ENCODE measurements at places on chromosomes 5 and 9.

DNA sequence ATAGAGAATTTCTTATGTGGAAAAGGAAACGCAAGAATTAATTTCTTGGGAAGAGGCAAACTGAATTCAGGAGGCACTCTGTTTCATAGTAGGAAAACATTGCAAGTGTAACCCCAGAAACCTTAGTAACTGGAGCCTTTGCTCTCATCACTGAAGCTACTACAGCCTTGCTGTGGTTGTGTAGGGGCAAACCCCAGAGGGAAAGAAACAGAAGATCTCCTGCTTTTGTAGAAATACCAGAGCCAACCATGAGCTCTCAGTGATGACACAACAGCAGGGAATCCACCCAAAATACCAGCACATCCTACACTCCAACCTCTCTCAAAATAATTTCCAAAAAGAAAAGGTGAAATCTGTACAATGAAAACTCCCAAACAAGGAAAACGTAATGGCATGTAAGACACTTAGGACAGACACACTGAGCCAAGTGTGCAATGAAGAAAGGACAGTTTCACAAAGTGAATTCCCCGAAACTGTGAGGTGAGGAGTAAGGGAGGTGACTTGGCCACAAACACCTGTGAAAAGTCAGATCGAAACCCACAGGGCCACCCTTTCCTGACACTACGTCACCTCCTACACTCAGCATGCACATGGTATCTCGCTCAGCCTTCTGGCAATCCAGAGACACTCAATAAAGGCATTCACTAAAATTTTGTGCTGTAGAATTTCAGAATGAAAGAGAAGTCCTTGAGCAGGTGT is 8.5 kb upstream of the ACSL6 start:
- DNase-seq, result no peak

DNA sequence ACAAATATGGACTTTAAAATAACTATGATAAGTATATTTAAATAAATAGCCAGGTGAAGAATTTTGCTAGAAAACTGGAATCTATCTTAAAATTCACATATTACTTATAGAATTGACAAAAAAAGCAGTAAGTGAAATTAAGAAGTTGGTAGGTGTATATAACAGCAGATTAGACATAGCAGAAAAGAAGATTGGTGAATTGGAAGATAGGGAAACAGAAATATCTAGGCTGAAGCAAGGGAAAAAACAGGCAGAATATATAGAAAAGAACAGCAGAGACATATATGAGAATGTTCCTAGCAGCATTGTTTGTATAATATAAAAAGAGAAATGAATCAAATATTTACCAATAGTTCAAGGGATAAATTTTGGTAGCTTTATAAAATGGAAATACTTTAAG is 294.9 kb downstream of the TMEM232 start:
- DNase-seq, result no peak

- DNase-seq, result no peak
These were observed 2019.5 kb upstream of the NUDT12 start for GRCh38 chr5:105581988-105582690.

DNA sequence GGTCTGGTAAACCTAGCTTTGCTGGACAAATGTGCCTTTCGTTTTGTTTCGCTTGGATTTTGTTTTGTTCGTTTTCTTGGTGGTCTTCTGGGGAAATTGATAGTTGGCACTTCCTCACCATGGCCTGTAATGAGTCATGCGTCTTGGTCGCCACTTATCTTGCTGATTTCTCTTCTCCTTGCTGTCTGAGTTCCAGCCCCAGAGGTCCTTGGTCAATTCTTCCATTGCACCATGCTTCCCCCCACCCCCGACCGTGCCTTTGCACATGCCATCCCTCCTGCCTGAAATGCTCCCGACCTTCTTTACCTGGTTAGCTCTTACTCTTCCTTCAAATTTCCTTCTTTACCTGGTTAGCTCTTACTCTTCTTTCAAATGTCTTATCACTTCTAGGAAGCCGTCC is 168.7 kb upstream of the MSX2 start:
- DNase-seq, result no peak

DNA sequence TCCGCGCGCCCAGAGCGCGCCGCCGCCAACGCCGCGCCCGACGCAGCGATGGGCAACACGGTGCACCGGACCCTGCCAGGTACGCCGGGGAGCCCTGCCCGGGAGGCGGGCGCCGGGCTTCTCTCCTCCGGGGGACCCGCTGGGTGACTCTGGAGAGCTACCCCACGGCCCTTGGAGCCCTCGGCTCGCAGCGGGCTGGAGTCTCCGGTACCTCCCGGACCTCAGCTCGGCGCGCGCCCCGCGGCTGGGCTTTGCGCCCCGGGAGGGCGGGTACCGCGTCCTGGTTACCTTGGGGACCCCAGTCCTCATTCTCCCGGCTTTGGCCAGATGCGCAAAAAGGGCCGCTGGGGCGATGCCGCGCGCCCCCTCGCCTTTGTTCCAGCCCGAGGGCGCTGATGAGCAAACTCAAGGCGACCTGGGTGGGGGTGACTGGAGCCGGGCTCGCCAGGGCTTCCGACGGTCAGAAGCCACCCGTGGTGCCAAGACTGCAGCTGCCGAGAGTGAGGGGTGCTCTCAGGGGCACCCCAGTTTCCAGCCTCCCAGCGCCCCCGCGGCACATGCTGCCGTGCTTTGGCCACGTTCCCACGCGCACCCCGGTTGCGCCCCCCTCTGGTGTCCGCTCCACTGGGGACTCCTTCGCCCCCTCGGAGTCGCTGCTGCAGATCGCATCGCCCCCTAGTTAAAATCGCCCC is 442 bp downstream of the NEURL1B start:
- no peak for DNase-seq

- DNase-seq, result no peak
These were observed 247.4 kb downstream of the SMARCA2 start for GRCh38 chr9:2262386-2263071.

DNA sequence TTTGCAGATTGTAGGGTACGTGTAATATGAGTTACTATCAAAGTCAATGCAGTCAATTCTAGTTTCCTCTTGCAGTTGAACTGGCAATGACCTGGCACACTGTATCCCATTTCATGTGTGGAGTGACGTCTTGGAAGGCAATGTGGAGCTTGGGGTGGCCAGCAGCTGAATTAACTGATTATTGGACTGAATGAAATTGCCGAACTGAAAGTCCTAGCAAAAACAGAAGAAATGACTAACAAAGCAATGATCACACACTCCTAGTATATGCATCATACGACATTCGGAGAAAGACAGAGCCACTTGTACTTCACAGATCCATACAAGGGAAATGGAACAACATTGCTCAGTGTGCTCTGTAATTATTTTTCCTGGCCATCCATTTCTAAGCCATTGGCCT is 259.1 kb upstream of the DAPK1 start:
- DNase-seq, result no peak

DNA sequence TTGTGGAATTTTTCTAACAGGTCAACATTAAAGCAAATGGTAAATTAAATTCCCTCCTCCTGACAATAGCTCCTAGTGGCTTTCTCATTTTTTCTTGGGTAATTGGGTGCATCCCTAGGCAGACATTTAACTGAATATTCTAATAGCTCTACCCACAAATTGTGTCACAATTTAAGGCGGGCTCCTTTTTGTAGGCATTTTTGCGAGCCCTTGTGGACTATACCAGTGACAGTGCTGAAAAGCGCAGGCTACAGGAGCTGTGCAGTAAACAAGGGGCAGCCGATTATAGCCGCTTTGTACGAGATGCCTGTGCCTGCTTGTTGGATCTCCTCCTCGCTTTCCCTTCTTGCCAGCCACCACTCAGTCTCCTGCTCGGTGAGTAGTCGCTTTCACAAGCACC is 20.0 kb downstream of the MTRR start:
- DNase-seq, result no peak

DNA sequence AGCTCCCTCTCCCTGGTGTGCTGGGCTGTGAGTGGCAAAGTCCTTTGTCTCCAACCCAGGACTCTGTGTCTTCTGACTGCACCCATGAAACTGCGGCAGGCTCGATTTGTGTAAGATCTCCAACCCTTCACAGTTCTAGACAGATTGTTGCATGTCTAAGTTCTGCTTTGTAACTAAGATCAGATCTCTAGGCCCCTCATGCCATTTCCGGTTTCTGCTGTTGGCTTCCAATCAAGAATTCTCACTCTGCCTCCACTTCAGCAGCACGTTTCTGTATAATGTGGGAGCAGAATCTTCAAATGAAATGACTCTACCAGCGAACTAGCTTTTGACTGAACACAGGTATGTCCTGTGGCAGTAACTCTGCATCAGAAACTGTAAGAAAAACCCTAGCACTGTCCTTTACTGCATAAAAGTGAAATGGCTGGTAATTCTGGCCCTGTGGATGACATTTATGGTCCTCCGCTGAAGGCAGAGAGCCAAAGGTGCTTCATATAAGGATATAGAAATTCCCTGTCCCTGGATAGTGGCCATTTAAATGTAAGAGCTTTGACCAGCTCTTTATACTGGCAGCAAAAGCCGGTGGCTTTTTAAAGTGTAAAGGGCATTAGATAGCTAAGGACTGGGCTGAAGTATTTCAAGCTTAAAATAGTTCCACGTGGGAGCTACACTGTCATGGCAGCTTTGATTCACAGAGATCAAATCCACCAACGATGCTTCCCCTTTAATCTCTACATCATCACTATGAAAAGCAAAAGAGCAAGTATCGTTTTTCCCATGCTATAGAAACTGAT is 319.0 kb upstream of the CDH6 start:
- DNase-seq, result no peak
